T-helper 17 cell (primary cell): ENCODE measurements at places on chromosomes 1 and 21. TPM values are rescaled to one million over a fixed set of nuclear protein-coding genes. Genes with fewer than 3 reads are reported as not detected.

DNA sequence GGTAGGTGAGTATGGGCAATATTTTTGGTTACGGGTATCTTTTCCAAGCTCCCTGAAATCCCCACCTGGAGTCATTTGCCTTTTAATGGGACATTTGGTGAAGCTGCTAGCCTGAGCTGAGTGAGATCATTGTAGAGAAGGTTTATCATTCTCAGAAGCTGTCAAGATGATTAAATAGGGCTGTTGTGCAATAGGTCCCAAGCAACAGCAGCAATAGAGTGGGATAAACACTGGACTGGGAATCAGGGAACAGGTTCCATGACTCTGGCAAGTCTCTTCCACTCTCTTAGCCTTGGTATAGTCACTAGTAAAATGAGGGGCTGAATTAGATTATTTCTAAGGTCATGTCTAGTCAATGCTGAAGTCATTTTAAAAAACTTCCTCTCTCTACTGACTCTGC lies 30.3 kb upstream of the FAM78B start:
- no peak for DNase-seq

GRCh38 chr1:119132179-119132578 lies 8.3 kb downstream of the WARS2 start:
- no peak for DNase-seq

DNA sequence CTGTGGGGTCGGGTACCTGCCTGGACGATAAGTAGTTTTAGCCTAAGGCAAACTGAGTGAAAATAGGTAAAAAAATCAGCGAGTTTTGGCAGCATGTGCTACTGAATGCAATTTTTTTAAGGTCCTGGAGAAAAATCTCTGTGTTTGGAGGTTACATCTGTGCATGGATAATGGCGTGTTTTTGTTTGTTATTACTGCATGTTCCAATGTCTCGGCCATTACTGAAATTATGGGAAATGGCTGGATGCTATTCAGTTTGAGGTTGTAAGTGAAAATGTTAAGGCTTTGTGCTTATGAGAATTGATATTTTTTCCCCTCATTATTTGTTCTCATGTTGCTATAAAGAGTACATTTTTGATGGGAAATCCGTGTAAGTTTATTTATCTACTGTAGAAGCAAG lies 441.7 kb downstream of the PRDM2 start:
- DNase-seq = no peak

- no peak for DNase-seq
Measured at GRCh38 chr21:33817663-33818451, 97.7 kb downstream of the ATP5PO start.

Gene PAX7
- total RNA-seq = not detected
